ENCODE measurements at places on chromosomes 1 and 21.

DNA sequence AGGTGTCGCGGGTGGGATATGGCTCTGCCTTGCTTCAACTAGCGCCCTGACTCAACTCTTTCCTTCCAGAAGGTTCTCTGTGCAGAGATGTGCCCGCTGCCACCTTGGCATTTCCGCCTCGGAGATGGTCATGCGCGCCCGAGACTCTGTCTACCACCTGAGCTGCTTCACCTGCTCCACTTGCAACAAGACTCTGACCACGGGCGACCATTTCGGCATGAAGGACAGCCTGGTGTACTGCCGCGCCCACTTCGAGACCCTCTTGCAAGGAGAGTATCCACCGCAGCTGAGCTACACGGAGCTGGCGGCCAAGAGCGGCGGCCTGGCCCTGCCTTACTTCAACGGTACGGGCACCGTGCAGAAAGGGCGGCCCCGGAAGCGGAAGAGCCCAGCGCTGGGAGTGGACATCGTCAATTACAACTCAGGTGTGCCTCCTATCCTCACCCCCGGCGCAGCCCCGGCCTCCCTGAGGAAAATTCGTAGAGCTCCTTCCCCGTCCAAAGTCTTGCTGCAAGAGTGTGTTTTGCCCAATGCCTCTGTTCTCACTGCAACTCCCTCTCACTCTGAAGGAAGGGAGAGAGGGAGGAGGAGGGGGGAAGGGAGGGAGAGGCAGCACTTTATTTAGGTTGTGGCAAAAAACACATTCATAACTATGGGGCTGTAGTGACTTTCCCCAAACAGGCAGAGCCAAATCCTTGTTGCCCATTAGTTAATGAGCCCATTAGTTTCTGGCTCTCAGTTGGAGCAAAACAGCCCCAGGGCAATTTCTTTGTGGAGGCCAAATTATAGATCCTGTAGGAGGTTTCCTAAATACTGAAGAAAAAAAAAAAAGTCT is 4.3 kb downstream of the LHX9 start:
- no peak for DNase-seq

DNA sequence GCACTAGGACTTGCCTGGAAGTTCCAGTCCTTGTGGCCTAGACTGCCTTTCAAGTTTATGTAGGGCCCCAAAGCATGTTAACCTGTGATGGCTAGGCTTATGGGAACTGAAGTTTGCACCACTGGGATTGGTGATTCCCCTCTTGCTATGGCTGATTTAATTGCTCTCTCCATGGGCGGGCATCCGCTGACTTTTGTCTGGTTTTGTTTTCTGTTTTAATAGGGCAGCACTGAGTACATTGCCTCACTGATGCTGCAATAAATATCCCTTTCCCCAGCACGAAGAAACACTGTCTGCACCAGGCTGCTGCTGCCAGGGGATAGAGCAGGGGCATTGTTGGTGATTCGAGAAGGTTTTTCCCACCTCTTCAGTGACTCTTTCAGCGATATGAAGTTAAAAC is 73.3 kb upstream of the PDE4B start:
- no peak for DNase-seq

DNA sequence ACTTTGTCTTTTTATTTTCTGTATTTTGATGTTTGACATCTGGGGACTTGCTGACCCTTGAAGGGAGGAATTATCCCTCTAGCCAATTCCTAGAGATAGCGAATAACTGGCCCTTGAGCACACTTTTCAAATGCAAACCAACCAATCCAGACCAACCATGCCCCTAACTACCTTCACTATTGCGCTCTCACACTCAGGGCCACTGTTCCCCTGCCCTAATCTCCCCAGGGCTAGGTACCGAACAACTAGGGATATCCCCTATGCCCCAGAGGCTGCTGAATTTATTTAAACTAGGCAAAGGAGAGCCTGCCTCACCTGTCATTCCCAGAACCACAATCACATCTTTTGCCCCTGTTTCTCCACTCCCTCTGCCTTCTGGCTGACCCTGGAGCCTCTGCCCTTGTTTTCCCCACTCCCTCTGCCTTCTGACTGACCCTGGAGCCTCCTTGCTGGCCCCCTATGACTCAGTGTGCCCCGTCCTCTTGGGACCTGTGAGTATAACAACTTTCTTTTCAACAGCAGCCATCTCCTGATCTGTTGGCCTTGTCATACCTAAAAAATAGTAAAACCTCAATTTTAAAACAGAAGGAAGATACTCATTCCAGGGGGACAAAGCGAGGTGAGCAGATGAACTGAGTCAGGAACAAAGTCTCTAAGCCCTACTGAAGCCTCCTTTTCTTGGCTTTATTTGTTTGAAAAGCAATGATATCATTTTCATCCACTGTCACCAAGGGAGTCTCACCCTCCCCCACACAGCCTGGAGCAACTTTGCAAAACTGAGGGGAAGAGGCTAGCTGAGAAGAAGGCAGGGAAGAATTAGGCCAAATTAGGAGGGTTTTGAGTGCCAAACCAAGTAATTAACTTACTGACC is 115.5 kb downstream of the NMNAT2 start:
- no peak for DNase-seq

GRCh38 chr1:151970128-151970527 is 23.5 kb downstream of the S100A10 start:
- no peak for DNase-seq

- DNase-seq, result no peak
These were observed 73.9 kb upstream of the HAO2 start for GRCh38 chr1:119294722-119295121.

All from activated CD4-positive, alpha-beta T cell treated with anti-CD3 and anti-CD28 coated beads, Interleukin-2, amount 50 U/mL, for 1 hour (primary cell).